T-helper 2 cell (primary cell): ENCODE measurements at places on chromosomes 5 and 9.
A peak's percentile ranks its signal among the peaks of the same experiment; 100 is the strongest.

GRCh38 chr9:21110708-21111576 is 30.7 kb downstream of the IFNW1 start:
- DNase-seq, result peak; percentile 37

GRCh38 chr5:172150514-172151425 is 37.3 kb downstream of the STK10 start:
- DNase-seq, result no peak

- no peak for DNase-seq
Measured at GRCh38 chr5:96904054-96904931, 28.0 kb downstream of the ERAP2 start.

GRCh38 chr5:52906343-52906742 is 82.8 kb upstream of the ITGA2 start:
- DNase-seq, result no peak

GRCh38 chr5:132647473-132647872 is 10.5 kb upstream of the IL13 start:
- DNase-seq, result no peak

DNA sequence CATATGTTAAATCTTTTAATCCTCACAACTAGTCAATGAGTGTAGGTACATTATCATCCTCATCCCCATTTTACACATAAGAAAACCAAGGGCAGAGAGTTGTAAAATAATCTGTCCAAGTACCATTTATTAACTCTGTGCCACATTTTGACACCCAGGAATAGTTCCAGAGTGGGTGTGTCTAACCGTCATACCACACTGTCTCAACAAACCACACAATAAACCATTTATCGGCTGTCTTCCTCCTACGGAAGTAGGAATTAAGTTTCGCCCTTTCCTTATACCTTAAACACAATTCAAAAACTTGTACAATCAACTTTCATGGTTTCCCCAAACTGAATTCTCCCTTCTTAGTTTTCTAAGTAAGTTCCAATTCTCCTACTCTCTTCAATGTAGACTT is 11.4 kb downstream of the AP3B1 start:
- no peak for DNase-seq

DNA sequence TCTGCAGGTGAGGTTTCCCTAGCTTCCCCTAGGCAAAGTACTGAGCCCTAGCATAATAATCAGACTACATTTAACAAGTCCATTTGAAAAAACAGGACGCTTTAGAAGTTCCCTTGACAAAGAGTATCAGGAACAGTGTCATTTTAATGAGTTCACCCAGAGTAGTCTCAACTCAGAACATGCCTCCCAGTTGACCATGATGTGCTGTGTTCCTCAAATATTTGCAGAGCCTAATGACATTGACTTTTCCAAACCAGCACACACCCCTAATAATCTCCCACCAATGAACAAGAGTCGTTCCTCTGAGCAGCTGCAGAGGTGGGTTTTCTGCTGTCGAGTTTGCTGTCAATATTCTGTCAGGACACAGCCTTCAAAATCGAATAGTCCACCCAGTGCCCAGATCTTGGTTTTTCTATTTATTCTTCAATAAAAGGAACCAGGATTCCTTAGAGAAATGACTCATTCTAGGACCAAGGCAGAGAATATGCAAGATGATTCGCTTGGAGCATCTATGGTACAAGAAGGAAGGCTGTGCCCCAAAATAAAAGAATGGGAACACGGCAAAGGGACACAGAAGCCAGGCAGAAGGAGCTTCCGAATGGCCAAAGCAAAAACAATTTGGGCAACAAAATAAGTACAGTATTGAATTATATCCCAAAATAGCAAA is 57.6 kb downstream of the OTULIN start:
- no peak for DNase-seq

DNA sequence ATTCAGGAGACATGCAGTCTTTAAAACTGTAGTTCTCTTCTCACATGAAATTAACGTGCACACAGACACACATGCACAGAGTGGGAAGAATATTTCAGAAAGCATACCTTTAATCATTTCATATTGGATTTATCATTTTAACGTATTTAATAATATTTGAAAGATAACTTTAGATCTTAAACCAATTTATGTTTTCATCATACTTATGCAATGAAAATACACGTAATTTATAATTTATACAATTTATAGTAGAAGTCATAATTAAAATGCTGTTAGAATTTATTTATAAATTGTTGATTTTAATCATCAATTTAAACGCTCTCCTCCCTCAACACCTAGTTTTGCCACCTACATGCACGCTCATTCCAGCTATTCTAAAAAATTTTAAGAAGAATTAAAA is 894.9 kb upstream of the CTNND2 start:
- no peak for DNase-seq

DNA sequence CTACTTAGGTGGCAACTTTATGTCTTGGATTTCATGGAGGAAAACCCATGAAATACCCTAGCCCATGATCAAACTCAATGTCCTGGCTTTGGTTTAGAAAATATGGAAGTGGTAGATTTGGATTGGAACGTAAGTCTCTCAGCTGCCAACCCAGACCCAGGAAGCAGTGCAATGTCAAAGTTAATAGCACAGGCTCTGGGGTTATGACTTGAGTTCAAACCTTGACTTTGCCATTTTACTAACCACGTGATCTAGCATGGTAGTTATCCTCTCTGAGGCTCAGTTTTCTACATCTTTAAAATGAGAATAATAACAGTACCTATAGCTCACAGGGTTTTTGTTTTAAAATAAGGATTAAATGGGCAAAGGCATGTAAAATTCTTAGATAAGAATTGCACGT is 13.8 kb downstream of the FYB1 start:
- no peak for DNase-seq

DNA sequence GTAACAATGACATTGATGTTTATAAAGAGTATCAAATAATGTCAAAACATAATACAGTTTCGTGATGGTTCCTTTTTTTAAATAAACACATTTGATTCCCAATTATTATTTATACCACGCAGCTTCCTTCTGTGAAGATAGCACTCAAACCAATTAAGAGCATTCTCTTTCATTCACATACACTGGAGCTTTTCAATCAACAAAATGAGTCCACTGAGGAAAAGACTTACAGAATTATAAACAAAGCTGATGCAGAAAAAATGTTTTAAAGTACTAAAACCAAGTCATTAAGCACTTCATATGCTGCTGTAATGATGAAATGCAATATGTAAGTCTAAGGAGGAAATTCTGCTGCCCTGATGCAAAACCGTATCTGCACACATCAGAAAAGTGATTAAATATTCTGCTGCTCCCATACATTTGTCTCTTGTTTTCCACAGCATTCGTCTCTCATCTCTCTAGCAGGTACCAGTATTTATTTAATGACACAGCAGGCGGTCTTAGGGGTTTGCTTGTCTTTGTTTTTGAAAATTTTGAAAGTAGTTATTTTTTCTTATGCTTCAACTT is 147.1 kb downstream of the CDH10 start:
- no peak for DNase-seq

DNA sequence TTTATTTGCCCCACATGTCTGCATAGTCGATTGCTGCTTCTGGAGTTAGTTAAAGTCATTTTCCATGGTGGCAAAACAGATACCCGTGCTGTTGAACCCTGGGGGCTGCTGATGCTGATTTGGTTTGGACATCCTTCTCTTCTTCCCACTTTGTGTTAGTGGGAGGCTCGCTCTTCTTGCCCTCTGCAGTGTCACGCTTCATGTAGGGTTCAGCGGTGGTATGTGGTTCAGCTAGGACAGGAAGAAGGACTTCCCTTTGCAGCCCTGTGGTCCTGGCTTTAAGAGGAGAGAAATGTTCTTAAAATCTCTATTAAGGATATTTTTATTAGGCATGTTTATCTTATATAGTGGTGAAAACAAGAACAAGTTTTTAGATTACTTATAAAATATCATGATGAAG is 36.2 kb downstream of the SLC36A1 start:
- no peak for DNase-seq

DNA sequence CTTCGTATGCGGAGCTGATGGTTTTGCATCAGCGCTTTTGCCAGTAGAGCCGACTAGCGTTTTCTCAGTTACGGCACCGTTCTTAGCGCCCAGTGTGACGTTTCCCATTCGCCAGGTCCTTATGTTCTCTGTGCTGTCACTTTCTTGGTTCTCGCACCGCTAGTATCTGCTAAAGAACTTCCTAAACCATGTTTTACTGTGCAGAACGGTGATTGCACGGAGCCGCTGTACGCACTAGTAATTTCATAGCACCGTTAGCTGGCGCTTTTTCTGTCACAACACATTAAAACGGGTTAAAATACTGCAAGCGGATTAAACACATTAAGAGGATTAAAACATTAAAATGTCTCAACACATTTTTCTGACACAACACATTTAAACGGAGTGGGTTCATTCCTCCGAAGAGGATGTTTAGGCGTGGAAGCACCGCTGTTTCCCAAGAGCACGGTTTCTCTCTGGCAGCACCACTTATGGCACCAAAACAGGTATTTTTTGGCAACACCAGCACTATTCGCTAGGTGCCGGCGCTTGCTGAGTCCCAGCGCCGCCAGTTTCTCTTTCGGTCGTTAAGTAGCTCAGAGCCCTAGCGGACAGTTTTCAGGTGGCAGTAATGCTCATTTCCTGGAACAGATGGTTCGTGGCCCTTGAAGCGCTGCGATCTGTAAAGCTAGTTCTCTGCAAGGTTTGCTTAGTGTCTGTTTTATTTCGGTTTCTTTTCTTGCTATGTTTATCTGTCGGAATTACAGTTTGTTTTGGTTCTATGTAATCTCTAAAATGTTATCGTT is 20.3 kb downstream of the ANXA2R start:
- peak; percentile 59 for DNase-seq

DNA sequence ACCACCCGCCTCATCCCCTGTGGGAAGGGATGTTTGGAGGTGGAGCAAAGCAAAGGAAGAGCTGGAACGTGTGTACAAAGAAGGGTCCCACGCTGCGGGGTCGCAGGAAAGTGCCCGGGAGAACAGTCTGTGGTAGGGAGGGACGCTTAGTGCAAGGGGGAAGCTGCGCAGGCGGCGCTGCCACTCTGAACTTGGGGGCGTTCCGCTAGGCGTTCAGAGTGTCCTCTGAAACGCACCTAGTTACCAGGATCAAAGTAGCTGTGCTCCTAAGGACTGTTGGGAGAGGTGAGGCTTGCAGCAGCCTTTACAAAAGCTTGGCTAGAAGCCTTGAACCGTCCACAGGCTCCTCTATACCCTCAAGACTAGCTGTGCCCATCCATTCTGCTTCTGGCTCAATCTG is 29.3 kb upstream of the PDE8B start:
- DNase-seq, result no peak
